ENCODE measurements at places on chromosomes 6 and 20. TPM values are rescaled to one million over a fixed set of nuclear protein-coding genes. Genes with fewer than 3 reads are reported as not detected.

Gene ZBTB46
- 16.4 TPM for polyA plus RNA-seq

Gene VIP
- 0.27 TPM for polyA plus RNA-seq

Gene CRISP2
- not detected for polyA plus RNA-seq

Gene BMP7
- 24.9 TPM for polyA plus RNA-seq

Gene DEFB124
- not detected for polyA plus RNA-seq

Gene SIRPB1
- 2.5 TPM for polyA plus RNA-seq

Gene NRSN1
- polyA plus RNA-seq = 123 TPM

Gene NFATC2
- polyA plus RNA-seq = 3.0 TPM

Gene SYNGAP1
- polyA plus RNA-seq = 40.7 TPM

Gene DDX43
- not detected for polyA plus RNA-seq

Gene HLA-DQA2
- 1.3 TPM for polyA plus RNA-seq

Gene RNF144B
- 2.8 TPM for polyA plus RNA-seq

Gene SLC22A7
- polyA plus RNA-seq = not detected

Gene MLN
- polyA plus RNA-seq = not detected

Gene LY86
- polyA plus RNA-seq = 3.6 TPM

Gene SLC52A3
- polyA plus RNA-seq = 7.4 TPM

Gene RBBP8NL
- polyA plus RNA-seq = 0.92 TPM

All from brain (organoid and tissue), 16 donors.